ENCODE measurements at places on chromosomes 12 and 14.

DNA sequence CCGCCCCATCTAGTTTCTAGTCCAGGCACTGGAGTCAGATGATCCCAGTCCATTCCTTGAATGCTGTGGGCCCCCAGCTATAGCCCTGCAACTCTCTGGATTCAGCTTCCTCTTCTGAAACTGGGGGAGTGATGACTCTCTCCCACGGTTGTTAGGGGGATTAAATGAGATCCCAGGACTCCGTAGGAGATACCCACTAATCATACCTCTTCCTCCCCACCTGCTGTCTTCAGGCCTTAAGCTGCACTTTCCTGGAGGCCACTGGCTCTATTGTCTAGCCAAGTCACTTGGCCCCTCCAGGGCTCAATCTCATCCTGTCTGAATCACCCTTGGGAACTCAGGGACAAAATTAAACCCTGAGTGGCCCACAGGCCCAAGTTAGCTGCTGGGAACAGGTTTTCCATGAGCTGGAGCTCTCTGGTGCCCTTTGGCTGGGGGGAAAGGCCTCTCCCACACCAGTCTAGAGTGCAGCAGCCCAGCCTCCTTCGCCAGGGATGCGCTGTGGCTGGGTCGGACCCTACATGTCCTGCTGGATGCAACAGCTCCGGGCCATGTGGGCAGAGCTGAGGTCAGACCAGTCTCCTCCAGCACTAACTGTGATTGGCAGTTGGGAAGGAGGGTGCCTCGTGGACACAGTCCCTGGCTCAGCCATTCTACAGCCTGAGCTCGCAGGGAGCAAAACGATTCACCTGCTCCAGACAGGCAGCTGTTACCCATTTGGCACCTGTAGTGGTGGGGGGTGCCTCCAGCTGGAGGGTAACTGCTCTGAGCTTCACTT, 6.0 kb upstream of the ASB2 start:
- peak; percentile 65 for DNase-seq

GRCh38 chr12:32870716-32871115, 25.9 kb downstream of the PKP2 start:
- DNase-seq = no peak

DNA sequence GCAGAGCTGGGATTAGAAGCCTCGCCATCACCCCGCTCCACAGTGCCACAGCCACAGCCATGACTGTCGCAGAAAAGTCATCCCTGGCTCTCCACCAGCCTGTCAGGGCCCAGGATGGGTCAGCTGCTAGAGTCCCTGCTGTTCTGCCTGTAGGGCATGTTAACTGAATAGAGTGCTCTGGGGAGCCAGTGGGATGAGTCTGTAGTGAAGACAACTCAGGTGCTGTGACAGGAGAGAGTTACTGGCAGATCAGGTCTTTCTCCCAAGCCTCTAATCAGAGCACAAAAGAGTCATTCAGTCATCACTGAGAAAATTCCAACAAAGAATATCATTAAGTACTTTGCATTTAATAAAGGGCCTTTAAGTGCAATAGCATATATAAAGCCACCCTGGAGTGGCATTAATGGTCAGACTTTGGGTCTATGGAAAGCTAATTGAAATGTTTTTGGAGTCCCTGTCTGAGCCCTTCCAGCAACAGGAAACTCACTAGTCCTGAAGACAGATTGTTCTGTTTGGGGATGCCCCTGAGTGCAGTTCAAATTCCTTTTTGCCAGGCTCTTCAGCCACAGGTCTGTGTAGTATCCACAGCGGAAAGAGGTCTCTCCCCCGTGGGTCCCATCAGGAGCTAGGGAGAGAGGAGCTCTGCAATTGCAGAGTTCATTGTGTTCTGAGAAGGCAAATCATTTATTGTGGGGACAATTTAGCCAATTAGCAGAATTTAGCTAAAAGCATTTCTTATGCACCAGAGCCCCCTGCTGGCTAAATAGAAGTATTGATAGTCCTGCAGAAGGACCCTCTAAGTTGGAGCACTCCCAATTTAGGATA, 45.2 kb upstream of the C14orf132 start:
- DNase-seq = peak; percentile 28

DNA sequence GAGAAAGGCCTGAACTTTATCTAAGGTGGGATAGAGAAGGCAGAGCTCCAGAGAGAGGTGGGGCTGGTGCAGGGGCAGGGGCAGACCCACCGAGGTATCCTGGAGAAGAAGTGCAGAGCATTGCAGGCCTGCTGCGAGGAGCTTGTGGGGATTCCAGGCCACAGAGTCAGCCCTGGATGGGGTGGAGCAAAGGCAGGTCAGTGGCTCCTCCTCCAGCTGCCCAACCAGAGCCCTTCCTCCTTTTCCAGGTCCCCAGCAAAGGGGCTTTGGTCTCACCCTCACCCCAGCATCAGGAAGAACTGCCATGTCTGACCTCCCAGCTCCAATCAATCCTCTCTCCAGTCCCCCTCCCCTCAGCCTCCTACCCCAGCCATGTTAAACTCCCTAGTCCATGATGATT, 19.8 kb upstream of the ZNF740 start:
- DNase-seq = no peak

DNA sequence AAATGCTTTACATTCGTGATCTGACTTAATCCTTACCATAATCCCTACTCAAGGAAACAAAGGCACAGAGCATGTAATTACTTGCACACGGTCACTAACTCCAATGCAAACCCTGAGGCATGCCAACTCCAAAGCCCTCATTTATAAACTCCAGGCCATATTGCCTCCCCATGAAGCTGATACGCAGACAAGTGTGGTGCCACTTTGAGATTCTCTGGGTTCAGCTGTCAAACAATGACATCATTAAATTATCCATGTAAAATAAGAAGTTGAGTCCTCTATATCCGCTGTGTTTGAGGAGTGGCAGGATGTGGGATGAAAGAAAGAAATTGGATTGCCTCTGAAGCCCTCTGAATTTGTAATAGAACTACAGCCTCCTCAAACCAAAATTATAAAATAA, 62.8 kb downstream of the ANO4 start:
- no peak for DNase-seq

DNA sequence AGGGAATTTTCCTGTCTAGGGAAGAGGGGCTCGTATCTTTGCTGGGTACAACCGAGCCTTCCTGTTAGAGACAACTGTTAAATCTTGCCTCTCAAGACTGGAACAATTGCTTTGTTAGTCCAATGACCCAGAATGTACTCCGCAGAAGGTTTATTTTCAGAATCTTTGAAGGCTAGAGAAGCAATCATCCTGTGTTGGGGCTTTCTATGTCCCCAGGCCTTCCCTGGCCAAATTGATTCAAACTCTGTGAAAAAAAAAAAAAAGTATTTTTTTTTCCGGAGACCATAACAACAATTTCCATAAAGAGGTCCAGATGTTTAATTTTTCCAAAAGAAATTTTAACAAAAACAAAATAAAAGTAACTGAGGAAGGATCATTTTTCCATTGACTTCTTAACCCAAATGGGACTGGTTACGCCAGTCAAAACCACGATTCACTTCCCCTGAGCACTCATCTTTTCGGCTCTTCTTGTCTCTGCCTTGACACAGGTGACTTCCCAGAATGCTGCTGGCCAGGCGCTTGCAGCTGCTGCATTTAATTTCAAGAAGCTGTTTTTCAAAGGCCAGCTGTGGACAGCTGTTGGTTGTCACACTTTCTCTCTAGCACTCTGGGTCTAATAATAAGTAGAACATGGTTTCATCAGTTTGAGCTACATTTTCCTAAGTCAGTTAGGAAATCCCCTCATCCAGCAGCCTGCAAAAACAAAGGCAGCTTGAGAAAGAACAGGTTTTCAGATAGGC, 81.6 kb upstream of the MANSC4 start:
- no peak for DNase-seq

- no peak for DNase-seq
These were observed 57.0 kb upstream of the KRR1 start for GRCh38 chr12:75568393-75568792.

DNA sequence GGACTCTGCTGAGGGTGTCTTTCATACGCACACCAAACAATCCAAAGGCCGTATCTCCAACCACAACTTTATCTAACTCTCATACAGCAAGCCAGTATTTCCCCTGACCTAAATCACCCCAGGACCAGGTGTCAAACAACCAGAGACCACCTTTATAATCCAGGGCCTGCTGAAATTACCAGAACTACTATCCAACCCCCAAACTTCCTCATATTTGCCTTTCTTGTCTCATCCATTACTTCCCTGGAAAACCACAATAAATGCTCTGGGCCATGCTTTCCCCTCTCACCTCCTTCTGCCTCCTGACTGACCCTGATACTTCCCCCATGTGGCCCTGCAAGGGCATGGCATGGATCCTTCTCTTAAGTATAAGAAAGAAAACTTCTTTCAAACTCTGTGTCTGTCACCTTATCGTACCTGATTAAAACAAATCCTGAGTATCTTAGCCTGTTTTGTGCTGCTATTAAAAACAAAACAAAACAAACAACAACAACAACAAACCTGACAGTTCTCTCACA, 44.7 kb upstream of the CRACR2A start:
- DNase-seq = peak; percentile 15

- DNase-seq = no peak
These were observed 766.2 kb downstream of the FLRT2 start for GRCh38 chr14:86296173-86296572.

- no peak for DNase-seq
These were observed 13.3 kb upstream of the RGS6 start for GRCh38 chr14:71918955-71919354.

DNA sequence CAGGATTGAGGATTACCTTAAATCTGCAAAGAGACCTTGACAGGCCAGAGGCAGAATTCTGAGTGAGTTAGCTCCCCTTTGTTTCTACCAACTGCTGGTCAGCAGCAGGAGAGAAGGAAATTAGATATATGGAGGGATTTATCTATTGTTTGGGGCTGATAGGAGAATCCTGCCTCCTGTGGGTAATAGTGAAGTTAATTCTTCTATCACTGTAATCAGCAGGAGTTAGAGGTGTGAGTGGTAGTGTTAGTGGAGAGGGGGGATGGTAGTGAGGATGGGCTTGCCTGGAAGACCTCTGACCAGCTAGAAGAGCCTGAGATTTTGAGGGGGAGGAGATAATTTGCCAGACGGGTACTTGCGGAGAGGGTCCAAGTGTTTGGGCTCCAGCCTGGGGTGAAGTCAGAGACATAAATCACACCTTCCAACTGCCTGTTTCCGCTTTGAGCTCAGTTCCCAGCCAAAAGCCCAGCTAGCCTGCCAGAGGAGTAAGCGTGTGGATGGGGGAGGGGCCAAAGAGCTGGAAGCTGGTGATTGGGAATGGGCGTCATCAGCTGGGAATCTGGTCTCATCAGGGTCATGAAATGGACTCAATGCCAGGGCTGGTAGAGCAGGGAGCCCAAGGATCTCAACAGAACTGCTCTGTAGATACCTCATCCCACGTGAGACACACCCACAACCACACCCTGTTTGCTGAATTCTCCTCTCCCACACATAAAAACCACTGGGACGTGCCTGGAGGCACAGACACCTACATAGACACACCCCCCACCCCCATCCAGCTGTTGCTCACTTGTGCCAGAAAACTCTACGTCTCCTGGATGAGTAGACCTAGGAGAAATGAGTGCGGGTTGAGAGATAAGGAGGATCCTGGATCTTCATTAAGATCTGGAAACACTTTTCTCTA, 13.1 kb upstream of the ITGA5 start:
- DNase-seq = peak; percentile 66

DNA sequence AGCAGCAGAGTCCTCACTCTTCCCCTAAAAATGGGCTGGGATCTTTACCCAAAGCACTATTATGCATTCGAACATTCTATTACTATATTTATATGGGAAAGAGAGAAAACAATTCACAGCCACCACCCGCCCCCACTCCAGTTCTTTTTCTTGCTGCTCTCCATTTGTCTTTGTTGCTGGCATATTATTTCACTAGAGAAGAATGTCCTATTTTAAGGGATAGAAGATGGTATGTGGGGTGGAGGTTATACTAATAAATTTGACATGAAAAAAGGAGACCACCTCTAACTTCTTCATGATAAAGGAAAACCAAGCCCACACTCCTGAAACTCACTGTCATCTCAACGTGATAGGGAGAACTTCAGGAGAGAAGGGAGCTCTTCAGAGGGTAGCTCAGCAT, 28.5 kb upstream of the NTF3 start:
- DNase-seq = no peak

- DNase-seq = no peak
These were observed 46.2 kb upstream of the CCDC91 start for GRCh38 chr12:28144059-28144458.
